ENCODE measurements at places on chromosomes 7 and 10. TPM values are rescaled to one million over a fixed set of nuclear protein-coding genes. Genes with fewer than 3 reads are reported as not detected.

Gene FBXL13
- total RNA-seq = 1.1 TPM

Gene MACROH2A2
- total RNA-seq = 117 TPM

Gene DLX5
- total RNA-seq = 21.0 TPM

Gene UFSP1
- 6.3 TPM for total RNA-seq

Gene DBF4
- total RNA-seq = 15.2 TPM

Gene EXOC6
- 8.8 TPM for total RNA-seq

Gene DNAJC30
- total RNA-seq = 14.7 TPM

Gene CHST3
- 21.7 TPM for total RNA-seq

Gene ARMC3
- total RNA-seq = 2.0 TPM

Gene HOXA5
- total RNA-seq = 55.0 TPM

Gene SPAM1
- total RNA-seq = not detected

Gene ARL5B
- 38.0 TPM for total RNA-seq

Gene SNCG
- total RNA-seq = 60.4 TPM

Gene DOCK1
- total RNA-seq = 61.6 TPM

Gene STEAP2
- total RNA-seq = 3.3 TPM

Gene PYROXD2
- 14.9 TPM for total RNA-seq

Gene CALML5
- not detected for total RNA-seq

Gene IMPDH1
- 42.2 TPM for total RNA-seq

Gene PDK4
- 11.7 TPM for total RNA-seq

Gene COBL
- total RNA-seq = 25.7 TPM

Gene C10orf53
- total RNA-seq = not detected

Gene UCN3
- 3.4 TPM for total RNA-seq

Gene PRKRIP1
- total RNA-seq = 34.0 TPM

Gene TSPAN12
- 14.8 TPM for total RNA-seq

Gene ZNF488
- total RNA-seq = 4.9 TPM

Gene TUBAL3
- 0.19 TPM for total RNA-seq

Gene AKR1B15
- total RNA-seq = 0.63 TPM

Gene ARHGAP22
- total RNA-seq = 4.1 TPM

Gene CCDC172
- not detected for total RNA-seq

Gene PTER
- 7.9 TPM for total RNA-seq

Gene TDRD1
- not detected for total RNA-seq

Gene CPXM2
- 51.1 TPM for total RNA-seq

Gene SERPINE1
- total RNA-seq = 1.5 TPM

Gene R3HCC1L
- 14.2 TPM for total RNA-seq

Gene BLNK
- total RNA-seq = 59.8 TPM

Gene CC2D2B
- 0.34 TPM for total RNA-seq
